ENCODE measurements at places on chromosomes 1 and 21.

DNA sequence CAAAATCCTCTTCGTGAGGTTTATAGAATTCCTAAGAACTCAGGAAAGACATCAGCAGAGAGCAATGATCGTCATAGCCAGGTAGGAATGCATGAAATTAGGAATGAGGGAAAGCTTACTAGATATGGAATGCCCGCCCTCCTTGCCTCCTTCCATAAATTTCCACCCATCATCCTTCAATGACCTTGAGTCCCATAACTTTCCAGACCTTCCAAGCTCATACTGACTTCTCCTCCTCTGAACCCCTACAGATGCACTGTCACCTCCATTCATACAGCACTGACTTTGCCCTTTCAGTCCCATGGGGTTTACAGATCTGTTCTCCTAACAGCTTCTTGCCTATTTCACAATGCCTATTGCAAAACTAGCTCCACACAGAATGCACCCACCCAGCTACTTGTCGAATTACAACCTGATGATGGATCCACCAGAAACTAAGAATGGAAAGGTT is 23.8 kb upstream of the PPP1R15B start:
- no peak for DNase-seq

- DNase-seq = no peak
These were observed 1.8 kb downstream of the HSF2BP start for GRCh38 chr21:43657355-43658087.

GRCh38 chr1:112436384-112437156 is 40.6 kb downstream of the CTTNBP2NL start:
- no peak for DNase-seq

DNA sequence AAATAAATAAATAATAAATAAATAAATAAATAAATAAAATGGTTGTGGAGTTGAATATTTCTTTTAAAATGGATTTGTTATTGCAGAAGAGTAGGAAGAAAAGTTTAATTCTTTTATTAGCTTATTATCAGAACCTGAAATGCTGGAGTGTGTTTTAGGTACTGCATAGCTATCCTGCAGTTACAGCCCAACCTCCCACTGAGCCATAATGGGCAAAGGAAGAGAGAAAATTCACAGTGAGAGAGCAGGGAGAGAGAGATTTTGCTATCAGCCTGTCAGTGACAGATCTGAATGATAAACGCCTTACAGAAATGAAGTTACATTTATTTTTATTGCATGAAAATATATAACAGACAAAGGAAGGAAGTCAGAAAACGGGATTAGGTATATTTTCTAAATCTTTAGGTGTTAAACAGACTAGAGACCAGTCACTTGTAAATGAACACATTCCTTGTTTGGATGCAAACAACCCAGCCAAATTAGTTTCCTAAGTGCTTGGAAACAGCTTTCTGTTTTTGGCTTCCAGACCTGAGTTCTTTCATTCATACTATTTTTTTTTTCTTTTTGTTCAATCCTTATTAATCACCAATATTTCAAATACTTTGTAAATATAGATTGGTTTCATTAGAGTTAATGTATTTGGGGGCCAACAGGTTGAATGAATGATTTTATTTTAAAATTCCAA is 425.3 kb downstream of the USP25 start:
- no peak for DNase-seq

GRCh38 chr1:190022709-190023108 is 455.0 kb downstream of the BRINP3 start:
- DNase-seq = no peak

DNA sequence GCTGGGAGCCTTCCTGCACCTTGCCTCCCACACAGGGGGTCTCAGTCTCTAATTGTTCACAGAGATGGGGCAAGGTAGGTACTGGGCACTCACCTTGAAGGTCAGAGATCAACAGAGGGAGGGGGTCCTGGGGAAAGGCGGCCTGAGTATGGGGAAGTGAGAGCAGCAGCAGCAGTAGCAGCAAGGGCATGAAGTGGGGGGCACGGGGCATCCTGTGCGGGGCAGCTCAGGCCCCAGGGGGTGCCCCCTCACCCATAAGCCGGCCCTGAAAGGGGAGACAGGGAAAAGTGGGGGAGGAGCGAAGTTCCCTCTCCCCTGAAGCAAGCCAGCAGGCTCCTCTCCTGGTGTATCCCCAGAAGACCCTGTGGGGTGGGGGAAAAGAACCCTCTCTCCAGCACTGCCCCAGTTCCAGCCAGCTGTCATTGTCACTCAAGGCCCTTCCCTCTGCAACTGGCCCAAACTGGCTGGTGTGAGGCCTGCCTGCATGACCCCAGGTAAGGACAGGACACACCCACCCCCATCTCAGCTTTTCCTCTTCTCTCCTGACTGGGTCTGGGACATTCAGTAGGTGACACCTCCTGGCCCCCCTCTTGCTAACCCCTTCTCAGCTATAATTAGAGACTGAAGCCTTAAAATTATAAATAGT is 3.9 kb downstream of the SEMA6C start:
- no peak for DNase-seq

- peak; percentile 22 for DNase-seq
These were observed 113.5 kb downstream of the PRDM2 start for GRCh38 chr1:13813398-13814012.

GRCh38 chr1:193306430-193306829 is 120.0 kb upstream of the B3GALT2 start:
- no peak for DNase-seq

DNA sequence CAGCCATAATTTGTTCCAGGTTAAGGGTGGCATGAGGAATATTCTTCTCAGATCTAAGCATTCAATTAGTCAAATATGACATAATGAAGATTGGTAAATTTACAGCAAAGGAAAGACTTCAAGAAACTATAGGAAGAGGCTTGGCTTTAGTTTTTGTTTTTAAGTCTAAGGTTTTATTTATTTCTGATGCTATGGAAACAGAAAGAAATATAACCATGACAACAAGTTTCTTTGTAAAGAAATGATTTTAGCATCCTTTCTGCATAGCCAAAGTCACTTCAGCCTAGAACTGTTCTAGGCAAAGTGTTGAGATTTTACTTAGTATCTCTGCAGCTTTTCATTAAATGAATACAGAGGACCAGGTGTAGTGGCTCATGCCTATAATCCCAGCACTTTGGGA is 27.7 kb downstream of the PEA15 start:
- DNase-seq = no peak

DNA sequence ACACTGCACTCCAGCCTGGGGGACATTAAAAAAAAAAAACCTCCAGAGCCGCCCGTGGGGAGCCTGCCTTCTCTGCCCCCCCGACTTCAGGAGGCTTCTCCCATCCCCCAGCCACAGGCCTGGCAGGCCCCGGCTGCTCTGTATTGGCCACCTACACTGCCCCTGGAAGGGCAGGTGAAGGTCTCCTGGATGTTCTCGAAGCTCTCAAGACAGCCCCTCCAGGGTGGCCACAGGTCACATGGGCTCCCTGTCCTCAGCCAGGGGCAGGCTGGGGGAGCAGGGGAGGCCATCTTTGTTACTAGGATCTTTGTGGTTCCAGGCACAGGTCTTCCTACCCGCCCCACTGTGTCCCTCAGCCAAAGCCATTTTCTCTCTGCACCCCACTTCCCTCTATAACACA is 32.8 kb downstream of the PADI6 start:
- DNase-seq = no peak

- DNase-seq = no peak
These were observed 2.4 kb upstream of the NFIA start for GRCh38 chr1:61079898-61080336.

GRCh38 chr1:179591592-179592580 is at the start of gene TDRD5:
Gene TDRD5, plus strand, starts transcription at chr1:179591832. Its CDS starts 784 bp downstream, at chr1:179592616.
- DNase-seq = no peak

DNA sequence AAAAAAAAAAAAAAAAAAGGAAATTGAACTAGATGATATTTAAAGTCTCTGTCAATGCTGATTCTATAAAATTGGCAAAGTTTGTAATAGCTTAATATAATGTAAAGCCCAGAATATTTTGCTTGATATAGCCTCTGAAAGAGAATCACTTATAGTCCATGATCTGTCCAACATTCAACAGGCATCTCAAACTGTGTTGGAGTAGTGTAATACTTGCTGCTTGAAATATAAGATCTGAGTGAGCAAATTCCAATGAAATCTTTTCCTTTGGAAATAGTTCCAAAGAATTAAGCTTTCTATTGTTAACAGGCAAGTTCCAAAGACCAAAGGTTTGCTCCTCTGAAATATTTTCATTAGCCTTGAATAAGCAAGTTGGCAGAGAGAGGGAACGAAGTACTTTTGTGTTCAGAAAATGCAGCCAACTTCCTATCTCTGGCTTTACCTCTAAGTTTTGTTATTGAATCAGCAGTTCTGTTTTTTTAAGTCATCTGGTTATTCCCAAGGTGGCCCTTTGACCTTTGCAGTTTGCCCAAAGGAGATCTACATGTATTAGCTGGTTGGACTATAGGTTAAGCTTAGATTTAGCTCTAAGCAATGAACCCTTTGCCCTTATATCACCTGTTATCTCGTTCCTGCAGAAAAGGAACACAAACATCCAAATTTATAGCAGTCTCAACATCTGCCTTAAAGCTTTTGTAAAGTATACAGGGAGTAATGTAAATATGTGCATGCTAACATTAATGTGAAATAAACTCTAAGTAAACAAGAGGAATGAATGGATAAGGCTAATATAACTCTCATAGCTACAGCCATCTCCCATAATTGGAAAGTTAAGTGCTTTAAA is 24.4 kb upstream of the CEP350 start:
- no peak for DNase-seq

GRCh38 chr21:32886339-32886738 is 114.8 kb upstream of the PAXBP1 start:
- no peak for DNase-seq

GRCh38 chr1:109475261-109475660 is 8.4 kb upstream of the ATXN7L2 start:
- no peak for DNase-seq

- no peak for DNase-seq
These were observed 39.1 kb upstream of the SLC19A1 start for GRCh38 chr21:45581322-45581712.

DNA sequence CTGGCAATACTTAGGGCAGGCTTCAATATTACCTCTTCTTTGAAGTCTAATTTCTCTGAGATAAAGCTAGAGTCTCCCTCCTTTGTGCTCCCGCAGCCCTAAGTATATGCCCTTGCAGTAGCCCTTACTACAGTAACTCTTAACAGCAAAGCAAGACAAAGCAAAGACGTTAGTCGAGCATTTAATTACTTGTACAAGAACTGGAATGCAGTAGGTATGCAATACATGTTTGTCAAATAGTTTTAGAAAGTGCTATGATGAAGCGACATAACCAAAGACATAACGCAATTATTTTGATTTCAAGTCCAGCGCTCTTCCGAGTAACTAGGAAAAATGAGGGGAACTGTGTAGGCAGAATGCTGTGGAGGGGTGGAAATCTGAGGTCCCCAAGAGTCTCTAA is 1.6 kb downstream of the P3H1 start:
- no peak for DNase-seq

DNA sequence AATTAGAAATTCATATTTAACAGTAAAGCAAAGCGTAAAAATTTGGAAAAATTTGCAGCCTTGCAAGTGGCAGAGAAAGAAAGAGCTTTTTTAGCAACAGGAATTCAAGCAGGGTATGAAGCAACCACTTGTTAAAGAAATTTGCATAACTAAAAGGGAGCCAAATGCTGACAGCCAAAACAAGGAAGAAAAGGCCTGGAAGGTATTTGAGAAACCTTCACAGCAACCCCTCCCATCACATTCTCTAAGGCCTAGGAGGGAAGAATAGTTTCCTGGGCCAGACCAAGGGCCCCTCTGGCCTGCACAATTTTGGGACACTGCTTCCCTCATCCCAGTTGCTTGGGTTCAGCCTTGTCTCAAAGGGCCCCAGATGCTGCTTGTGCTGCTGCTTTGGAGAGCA is 672.4 kb upstream of the TMPRSS15 start:
- no peak for DNase-seq

DNA sequence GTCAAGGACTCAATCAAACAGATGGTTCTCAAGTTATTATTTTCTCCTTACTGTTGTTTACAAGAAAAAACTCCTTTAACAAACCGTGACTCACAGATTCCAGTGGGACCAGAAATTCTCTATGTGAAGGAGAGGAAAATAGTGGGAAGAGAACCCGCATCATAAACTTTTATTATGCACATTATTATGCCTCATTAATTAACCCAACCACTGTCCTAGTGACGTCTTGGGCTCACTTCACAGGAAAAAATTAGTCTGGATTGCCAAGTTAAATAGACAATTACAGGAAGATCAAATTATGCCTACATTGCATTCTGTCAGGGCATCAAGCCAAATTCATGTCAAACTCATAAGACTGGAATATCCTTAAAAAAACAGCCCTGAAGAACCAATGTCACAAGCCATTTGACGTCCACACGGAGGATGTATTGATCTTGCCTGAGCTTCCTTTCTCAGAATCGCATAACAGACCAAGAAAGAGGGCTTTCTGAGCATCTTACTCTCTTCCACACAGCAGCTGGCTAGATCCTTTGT is 347.8 kb downstream of the DUSP10 start:
- DNase-seq = no peak

GRCh38 chr1:177287270-177287669 is 116.5 kb downstream of the BRINP2 start:
- DNase-seq = no peak

DNA sequence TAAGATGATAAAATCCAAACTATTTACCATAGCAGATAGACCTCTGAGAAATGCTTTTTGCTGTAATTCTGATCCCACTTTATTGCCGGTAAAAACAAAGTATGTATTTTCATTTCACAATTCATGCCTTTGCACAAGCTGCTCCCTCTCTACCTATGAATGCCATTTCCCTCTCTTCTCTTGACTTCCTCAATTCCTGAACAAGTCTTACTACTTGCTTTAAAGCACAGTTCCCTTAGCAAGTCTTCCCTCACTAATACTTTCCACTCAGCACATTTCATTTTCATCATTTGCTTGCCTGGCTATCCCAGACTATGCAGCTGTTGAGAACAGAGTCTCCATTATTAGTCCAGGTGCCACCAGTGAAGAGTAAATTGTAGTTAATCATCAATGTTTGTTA is 13.8 kb downstream of the GPATCH2 start:
- DNase-seq = no peak

DNA sequence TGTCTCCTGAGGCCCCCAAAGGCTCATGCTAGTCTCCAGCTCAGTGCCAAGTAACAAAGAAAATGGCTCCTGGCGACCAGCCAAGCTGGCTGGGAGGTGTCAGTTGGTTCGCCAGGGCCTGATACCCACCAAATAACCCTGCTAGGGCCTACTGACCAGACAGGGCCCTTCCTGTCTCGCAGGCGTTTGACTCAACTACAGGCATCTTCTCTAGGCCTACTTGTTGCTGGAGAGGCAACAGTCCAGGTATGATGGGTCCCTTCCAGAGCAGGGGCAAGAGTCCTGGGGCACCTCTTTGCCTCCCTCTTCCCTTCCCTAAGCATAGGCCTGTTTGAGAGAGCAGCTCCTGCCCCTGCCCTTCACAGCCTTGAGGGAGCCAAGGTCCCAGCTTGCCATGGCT is 147.9 kb upstream of the VANGL1 start:
- no peak for DNase-seq
